ENCODE measurements at places on chromosomes 6 and 20. TPM values are rescaled to one million over a fixed set of nuclear protein-coding genes. Genes with fewer than 3 reads are reported as not detected.

Gene ADAM33
- total RNA-seq, result 18.5 TPM

Gene ENPP4
- 20.2 TPM for total RNA-seq

Gene NHLRC1
- 1.6 TPM for total RNA-seq

Gene VSTM2L
- total RNA-seq, result 158 TPM

Gene TSBP1
- not detected for total RNA-seq

Gene LY6G6F
- not detected for total RNA-seq

Gene MACROD2
- 1.3 TPM for total RNA-seq

Gene LCA5
- total RNA-seq, result 3.0 TPM

Gene PPARD
- 14.1 TPM for total RNA-seq

Gene CALHM6
- total RNA-seq, result 2.3 TPM

Gene FAM229B
- total RNA-seq, result 49.4 TPM

Gene CTAGE9
- total RNA-seq, result not detected

Gene TRIM15
- total RNA-seq, result not detected

Gene RNASET2
- 27.9 TPM for total RNA-seq

All from left cardiac atrium (tissue), 4 donors.